ENCODE measurements at places on chromosomes 5 and 9.

GRCh38 chr9:103530934-103531333 is 535.8 kb downstream of the CYLC2 start:
- no peak for DNase-seq

GRCh38 chr5:1950708-1951103 is 68.0 kb upstream of the IRX4 start:
- DNase-seq, result no peak

DNA sequence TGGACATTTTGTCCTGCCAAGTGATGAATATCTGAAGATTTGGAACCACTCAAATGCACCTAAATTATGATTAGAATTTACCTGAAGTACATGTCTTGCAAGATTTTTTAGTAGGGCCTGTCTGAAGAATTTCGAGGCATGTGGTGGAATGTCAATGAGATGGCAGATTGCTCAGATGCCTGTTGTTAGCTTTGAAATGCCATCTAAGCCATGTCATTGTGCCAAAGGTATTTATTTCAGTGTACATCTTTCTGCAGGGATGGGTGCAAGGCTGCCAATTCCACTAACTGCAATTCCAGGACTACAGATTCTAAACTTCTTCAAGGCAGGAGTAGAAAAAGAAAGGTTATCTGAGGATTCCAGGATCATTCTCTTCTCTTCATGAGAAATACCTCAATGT is 9.1 kb upstream of the GNAQ start:
- DNase-seq, result no peak

GRCh38 chr5:101424530-101425175 is 521.6 kb upstream of the ST8SIA4 start:
- DNase-seq, result no peak

DNA sequence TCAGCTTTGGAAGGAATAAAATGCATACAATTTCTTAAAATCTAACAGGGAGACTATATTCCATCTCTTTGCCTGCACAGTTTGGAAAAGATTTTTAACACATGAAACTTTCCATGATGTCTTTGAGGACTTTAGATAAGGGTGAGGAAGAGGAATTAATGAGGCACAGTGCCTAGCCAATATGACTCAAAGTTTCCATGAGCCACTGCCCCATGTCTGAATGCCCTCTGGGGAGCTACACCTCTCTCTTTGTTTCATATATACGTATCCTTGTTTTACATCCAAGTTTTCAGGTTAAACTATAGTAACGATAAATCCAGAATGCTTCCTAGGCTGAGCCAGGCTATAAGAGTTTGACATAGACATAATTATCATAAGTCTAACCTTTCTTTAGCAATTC is 349.3 kb upstream of the TLE4 start:
- no peak for DNase-seq

DNA sequence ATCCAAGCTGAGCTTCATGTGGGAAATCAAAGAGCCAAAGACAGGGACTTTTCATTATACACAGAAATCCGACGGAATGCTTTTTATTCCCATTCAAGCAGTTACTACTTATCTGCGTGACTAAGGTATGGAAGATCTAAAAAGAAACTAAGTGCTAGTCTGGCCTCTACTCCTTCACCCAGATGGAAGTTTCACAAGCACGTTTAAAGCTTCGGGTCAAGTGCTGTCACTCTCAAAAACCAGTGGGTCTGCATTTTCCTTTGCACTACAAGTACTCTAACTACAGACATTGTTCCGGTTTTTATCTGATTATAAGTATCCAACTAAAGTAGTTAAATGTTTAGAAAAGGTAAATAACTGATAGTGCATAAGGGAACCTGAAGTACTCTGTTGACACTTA is 13.7 kb upstream of the MTAP start:
- no peak for DNase-seq

GRCh38 chr5:179733772-179734126 is 1.1 kb downstream of the MAML1 start:
- no peak for DNase-seq

GRCh38 chr5:1334831-1335539 is 9.9 kb downstream of the CLPTM1L start:
- DNase-seq, result no peak

DNA sequence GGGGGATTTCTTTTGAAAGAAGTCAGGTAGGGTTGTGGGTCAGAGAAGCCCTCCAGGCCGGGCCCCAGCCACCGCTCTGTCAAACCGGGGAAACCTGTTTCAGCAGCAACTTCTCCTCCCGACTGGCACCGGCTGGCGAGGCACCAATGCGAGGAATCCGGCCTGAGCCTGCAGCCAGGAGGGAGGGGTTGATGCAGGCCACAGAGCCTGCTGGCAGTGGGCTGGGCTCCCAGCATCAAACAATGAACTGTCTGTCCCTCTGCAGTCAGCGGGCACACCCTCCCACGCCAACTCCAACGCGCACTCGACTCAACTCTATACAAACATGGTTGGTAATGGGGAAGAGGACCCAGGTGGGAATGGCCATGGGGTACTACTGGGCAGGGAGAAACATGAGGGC is 12.1 kb downstream of the PCDH1 start:
- DNase-seq, result no peak

GRCh38 chr5:111937094-111937493 is 180.1 kb upstream of the NREP start:
- DNase-seq, result no peak

- no peak for DNase-seq
Observed at GRCh38 chr9:136111910-136112309, 6.8 kb downstream of the TMEM250 start.

DNA sequence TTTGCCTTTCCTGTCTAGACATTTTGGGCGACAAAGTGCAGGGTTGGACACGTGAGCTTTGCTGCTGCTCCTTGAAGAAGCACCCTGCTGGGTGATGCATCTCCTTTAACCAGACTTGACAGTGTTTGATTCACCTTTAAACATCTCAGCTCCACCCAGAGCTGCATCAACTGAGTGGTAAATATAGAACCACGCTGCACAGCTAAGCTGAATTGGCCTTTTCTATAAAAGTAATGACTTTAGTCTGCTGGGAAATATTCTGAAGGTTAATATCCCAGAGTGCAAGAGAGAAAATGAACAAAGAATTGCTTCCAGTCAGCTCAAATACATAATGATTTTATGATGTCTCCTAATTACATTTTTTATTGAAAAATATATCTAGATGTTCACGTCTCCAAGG is 264.3 kb upstream of the ADCY2 start:
- DNase-seq, result no peak
